Stimulated activated CD4-positive, alpha-beta T cell treated with anti-CD3 and anti-CD28 coated beads, Interleukin-15, amount 100 ng/mL, for 48 hours (primary cell): ENCODE measurements at places on chromosomes 6 and 20.

GRCh38 chr6:100838011-100838410 is 43.1 kb downstream of the ASCC3 start:
- DNase-seq = no peak

- no peak for DNase-seq
Observed at GRCh38 chr6:136764517-136764993, 27.7 kb downstream of the MAP3K5 start.

- DNase-seq = no peak
Observed at GRCh38 chr6:144824018-144824417, 538.9 kb downstream of the UTRN start.

DNA sequence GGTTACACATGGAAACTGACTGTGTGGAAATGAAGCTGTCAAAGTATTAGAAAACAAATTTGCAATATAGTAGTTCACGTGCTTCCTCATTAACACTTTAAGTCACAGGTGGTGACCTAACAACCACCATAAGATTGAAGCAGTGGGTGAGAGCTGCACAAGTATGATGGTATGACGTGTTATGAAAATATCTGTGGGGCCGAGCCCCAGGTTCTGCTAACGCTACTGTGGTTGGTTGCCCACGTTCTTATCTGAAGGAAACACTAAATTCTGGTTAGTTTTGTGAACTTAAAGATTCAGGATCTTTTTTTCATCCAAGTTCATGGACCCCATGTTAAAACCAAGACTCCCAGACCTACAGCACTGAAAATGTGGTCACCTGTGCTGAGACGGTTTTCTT is 243.0 kb upstream of the RIN2 start:
- no peak for DNase-seq

DNA sequence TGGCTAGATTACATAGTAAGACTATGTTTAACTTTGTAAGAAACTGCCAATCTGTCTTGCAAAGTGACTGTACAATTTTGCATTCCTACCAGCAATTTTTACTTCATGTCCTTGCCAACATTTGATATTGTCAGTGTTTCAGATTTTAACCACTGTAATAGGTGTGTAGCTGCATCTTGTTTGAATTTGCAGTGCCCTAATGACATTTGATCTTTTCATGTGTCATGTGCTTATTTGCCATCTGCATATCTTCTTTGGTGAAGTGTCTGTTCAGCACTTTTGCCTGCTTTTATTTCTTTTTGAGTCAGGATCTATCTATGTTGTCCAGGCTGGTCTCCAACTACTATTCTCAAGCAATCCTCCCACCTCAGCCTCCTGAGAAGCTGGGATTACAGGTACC is 2.4 kb upstream of the PRPH2 start:
- no peak for DNase-seq

DNA sequence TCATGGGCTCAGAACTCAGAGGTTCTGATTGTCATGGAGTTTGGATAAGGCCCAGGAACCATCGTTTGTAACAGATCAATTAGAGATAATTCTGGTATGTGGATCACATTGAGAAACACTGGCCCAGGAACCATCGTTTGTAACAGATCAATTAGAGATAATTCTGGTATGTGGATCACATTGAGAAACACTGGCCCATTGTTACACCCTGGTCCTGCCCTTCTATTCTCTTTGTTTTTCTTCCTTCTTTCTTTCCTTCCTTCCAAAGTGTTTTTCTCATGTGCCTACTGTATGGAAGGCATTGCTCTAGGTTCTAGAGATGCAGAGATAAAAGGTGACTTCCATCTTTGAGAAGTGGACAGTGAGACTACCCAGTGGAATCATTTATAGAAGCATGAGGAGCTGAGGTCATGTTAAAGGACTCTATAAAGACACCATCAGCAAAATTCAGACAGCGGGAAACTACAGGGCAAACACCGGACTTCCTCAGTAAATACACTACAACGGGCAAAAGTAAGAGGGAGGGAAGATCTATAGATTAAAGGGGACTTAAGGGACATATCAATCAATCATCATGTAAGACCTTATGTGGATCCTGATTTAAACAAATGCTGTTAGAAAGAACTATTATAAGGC is 153.8 kb downstream of the UNC5CL start:
- DNase-seq = no peak

GRCh38 chr20:47392721-47393073 is 36.2 kb upstream of the ZMYND8 start:
- DNase-seq = no peak

- DNase-seq = no peak
Observed at GRCh38 chr6:113953346-113953745, 17.6 kb downstream of the HDAC2 start.

DNA sequence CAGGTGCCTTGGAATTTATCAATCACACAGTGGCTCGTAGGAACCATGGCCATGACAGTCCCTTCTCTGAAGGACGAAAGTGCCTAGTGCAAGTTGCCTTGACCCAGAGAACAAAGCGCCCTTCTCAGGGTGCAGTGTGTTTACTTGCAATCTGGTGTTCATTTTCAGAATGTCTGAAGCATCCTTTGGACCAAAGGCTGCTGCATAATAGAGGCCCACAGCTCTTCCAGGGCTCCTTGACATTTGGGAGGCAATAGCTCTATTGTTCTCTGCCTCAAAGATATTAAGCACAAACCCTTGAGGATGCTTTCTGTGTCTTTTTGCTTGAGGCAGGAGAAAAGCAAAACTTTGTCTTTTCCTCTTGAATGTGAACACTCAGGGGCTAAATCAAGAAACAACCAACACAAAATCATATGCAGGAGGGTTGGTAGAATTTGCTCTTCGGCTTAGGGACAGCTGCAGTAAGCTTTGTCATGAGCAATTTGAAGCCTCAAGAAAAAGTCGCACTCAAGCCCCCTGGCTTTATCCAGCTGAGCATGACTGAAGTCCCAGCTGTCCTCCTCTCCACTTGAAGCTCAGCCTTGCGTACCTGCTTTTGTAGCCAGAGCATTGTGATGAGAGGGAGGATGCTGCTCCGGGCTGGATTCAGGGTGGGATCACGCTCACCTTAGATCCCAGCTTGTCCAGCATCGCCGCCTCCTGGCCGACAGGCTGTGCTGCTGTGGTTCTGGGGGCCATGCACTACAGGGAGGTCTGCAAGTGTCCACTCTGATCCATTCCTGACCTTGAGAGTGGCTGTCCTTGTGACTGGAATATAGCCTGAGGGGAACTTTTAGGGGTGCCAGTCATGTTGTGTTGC is 495.4 kb downstream of the CDH26 start:
- no peak for DNase-seq

GRCh38 chr20:1300083-1300840 is 28.7 kb downstream of the SDCBP2 start:
- no peak for DNase-seq

DNA sequence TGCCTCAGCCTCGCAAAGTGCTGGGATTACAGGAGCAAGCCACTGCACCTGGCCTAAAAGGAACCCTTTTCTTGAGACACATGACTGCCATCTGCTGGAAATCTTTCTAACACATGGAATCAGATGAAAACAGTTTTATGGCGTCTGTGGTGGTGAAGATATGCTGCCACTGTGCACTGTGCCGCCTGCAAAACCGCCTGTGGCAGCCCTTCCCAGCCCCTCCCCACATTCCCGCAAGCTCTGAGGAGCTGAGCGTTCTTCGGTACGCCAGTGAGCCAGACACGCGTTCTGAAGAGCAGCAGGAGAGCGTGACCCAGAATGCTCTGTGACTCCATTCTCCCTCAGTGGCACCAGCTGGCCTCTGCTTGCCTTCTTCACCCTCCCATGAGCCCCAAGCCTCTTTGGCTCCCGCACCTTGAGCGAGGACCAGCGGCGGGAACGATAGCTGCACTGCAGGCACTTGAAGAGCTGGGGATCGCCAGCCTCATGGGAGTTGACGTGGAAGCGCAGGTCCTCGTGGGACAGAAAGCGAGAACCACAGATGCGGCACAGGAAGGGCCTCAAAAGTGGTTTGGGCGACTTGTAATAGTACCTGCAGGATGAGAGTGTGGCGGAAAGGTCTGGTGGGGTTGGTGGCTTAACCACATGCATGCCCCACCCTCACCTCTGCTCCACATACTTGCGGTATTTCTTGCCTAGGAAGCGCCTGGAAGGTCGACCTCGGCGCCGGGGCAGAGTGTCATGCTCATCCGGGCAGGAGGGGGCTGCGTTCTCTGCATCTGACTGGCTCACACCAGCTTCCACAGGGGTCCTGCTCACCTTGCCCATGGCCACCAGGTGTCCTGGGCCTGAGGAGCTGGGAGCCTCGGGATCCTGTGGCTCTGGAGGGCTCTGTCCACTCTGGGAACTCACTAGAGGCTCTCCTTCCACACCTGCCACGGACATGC is 8.7 kb downstream of the ZNF335 start:
- DNase-seq = no peak

GRCh38 chr6:56642366-56643261 is at the start of gene DST:
Gene DST, minus strand, starts transcription at chr6:56642889.
- DNase-seq = no peak

DNA sequence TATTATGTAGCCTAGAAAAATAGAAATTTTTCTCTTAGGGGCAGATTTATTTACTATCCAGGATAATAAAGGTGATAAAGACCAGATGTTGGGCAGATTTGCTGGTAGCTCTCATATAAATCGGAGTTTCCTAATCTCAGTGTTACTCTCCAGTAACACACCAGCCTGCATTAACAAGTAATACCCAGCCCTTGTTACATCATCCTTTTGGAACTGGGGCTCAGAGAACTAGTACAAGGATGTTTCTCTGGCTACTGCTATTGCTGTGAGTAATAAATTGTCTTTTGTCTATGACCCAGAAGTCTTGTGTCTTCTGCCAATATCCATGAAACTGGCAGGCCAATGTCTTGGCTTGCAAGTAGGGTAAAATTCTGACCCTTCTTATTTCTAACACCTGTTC is 16.8 kb downstream of the TPD52L1 start:
- DNase-seq = no peak

- DNase-seq = no peak
Observed at GRCh38 chr20:58471193-58472164, 43.7 kb downstream of the APCDD1L start.

GRCh38 chr6:166645896-166646295 is 18.8 kb upstream of the RPS6KA2 start:
- no peak for DNase-seq

- DNase-seq = no peak
Observed at GRCh38 chr20:51286758-51287157, 255.8 kb downstream of the NFATC2 start.

DNA sequence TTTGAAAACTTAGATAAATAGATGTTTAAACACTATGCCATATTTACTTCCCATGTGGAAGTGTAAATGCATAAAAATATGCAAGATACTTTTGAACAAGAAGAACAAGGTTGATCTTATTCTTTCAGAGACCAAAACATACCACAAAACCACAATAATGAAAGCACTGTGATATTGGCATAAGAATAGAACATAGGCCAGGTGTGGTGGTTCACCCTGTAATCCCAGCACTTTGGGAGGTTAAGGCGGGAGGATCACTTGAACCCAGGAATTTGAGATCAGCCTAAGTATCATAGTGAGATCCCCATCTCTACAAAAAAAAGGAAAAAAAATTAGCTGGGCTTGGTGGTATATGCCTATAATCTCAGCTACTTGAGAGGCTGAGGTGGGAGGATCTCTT is 66.5 kb downstream of the KCNS1 start:
- no peak for DNase-seq

- no peak for DNase-seq
Observed at GRCh38 chr6:169792306-169793015, 41.0 kb downstream of the ERMARD start.

GRCh38 chr6:156683821-156684220 is 93.4 kb upstream of the ARID1B start:
- no peak for DNase-seq

GRCh38 chr6:13794184-13794583 is 20.2 kb downstream of the MCUR1 start:
- no peak for DNase-seq

DNA sequence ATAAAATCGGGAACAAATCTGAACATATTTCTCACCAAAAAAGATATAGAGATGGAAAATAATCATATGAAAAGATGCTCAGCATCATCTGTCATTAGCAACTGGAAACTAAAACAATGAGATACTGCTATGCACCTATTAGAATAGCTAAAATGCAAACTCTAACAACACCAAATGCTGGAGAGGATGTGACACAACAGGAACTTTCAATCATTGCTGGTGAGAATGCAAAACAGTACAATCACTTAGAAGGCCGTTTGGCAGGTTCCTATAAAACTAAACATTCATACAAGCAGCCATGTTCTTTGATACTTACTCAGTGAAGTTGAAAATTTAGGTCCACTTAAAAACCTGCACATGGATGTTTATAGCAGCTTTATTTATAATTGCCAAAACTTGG is 67.0 kb downstream of the FAM50B start:
- DNase-seq = no peak

DNA sequence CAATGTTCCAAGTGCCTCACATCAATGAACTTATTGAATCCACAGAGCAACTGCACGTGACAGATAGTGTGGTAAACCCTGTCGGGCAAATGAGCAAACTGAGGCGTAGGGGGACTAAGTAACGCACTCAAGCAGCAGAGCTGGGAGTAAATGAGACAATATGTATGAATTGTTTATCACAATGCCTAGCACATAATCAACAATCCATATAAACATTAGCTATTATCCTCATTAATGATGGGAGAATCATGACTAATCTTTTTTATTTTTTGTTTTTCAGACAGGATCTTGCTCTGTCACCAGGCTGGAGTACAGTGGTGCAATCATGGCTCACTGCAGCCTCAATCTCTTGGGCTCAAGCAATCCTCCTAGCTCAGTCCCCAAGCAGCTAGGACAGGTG is 43.9 kb upstream of the B4GALT5 start:
- no peak for DNase-seq

- DNase-seq = no peak
Observed at GRCh38 chr6:31525553-31525931, 3.2 kb upstream of the MCCD1 start.
